ENCODE measurements at places on chromosomes 1 and 21.

DNA sequence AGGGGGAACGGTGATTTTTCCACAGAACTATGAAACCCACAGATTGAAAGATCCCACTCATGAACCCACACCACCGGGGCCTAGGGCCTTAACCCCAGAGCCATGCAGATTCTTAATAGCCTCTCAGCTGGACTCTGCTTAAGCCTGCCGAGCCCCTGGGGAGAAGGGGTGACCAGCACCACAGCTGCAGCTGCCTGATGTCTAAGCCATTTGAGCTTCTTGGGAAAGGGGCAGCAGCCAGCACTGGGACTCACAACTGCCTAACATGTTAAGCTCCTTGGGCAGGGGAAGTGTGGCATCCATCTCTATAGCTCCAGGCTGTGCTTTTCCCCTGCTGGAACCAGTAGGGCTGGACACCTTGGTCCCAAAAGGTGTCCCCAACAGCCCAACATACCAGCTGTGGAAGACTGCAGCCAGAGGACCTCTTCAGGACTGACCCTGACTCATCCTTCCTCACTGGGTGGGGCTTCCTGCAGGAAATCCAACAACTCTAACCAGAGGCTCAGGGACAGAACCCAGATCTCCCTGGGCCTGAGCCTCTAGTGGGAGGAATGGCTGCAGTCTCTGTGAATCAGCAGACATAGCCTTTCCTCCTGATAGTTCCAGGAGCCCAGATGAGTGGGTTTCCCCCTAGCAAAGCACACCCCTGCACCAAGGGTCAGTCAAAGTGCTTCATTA is 34.6 kb upstream of the FMO3 start:
- no peak for DNase-seq

- DNase-seq = no peak
These were observed 19.6 kb downstream of the CDKN2C start for GRCh38 chr1:50989694-50990093.

DNA sequence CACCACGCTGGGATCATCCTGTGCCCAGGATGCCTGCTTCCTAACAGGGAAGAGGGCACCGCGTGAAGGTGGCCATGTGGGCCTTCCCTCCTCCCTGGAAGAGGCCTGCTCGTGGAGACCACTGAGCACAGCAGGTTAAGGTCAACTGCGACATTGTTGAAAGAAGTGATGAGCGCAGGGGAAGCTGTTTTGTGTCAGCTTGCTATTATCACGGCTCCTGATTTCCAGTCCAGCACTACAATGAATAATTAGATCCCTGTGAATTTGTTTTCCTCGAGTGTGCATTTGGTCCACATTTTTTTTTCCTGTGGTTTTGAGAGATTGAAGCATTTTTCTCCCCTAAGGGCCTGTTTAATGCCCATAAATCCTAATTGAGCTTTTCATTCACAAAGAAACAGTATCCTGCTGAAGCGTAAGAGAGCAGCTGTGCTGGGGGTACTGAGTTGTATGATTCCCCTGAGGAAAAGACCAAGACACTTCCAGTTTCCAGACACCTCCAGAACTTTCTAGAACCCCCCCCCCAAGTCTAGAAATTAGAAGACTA is 204.9 kb downstream of the KCNJ6 start:
- DNase-seq = peak; percentile 88

- no peak for DNase-seq
These were observed 1388.1 kb downstream of the AMY1C start for GRCh38 chr1:105137543-105138457.

DNA sequence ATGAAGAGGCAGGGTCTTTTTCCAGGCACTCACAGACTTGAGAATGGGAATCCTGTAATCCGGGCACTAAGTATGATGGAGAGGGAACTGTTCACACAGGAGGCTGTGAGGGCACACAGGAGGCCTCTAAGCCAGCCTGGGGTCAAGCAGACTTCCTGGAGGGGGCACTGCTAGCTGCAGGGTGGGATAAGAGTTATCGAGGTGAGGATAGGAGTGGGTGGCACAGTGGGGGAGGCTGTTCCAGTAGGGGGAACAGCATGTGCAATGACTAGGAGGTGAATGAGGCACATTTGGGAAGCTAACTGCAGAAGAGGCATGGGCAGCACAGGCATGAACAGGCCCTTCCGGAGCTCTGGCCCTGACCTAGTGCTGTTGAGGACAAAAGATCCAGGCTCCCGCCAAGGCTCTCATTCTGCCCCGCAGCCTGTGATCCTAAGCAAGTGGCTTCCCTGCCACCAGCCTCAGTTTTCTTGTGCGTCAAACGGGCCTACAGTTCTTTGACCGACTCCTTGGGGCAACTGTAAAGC is 216.7 kb downstream of the TRABD2B start:
- DNase-seq = no peak
